ENCODE measurements at places on chromosomes 7 and 10. TPM values are rescaled to one million over a fixed set of nuclear protein-coding genes. Genes with fewer than 3 reads are reported as not detected.

Gene LRIT1
- total RNA-seq = not detected

Gene NAT16
- total RNA-seq = 2.2 TPM

Gene GIMAP6
- total RNA-seq = 2.7 TPM

Gene SLC26A5
- not detected for total RNA-seq

Gene CLRN3
- total RNA-seq = not detected

Gene STAMBPL1
- total RNA-seq = 6.6 TPM

Gene PIK3CG
- total RNA-seq = 0.98 TPM

Gene ADCYAP1R1
- total RNA-seq = 62.0 TPM

Gene PAX4
- not detected for total RNA-seq

Gene ZNF394
- 19.4 TPM for total RNA-seq

Gene PLAC9
- total RNA-seq = 1.7 TPM

Gene ARHGEF35
- total RNA-seq = 0.49 TPM

Gene MYH16
- not detected for total RNA-seq

Gene CYP26C1
- total RNA-seq = 0.25 TPM

Gene GPR15LG
- total RNA-seq = not detected

Gene ORC5
- total RNA-seq = 28.8 TPM

Gene PON3
- total RNA-seq = under 0.01 TPM

Gene EGFR
- total RNA-seq = 18.4 TPM

Gene GRB10
- 49.9 TPM for total RNA-seq

Gene OPN4
- not detected for total RNA-seq

Gene HDAC9
- 101 TPM for total RNA-seq

Gene FGF8
- total RNA-seq = not detected

Gene ATP6V1F
- 57.0 TPM for total RNA-seq

Gene LRCH4
- 4.9 TPM for total RNA-seq

Gene COL17A1
- total RNA-seq = 0.25 TPM

Gene CPXM2
- total RNA-seq = 0.49 TPM

Gene ZNF365
- 16.2 TPM for total RNA-seq

Gene FAM25A
- not detected for total RNA-seq
